Stimulated activated CD4-positive, alpha-beta T cell treated with anti-CD3 and anti-CD28 coated beads, Interleukin-4, amount 100 ng/mL, for 4 hours (primary cell): ENCODE measurements at places on chromosomes 6 and 20.

- DNase-seq = no peak
These were observed 904 bp downstream of the B3GALT4 start for GRCh38 chr6:33277663-33278391.

DNA sequence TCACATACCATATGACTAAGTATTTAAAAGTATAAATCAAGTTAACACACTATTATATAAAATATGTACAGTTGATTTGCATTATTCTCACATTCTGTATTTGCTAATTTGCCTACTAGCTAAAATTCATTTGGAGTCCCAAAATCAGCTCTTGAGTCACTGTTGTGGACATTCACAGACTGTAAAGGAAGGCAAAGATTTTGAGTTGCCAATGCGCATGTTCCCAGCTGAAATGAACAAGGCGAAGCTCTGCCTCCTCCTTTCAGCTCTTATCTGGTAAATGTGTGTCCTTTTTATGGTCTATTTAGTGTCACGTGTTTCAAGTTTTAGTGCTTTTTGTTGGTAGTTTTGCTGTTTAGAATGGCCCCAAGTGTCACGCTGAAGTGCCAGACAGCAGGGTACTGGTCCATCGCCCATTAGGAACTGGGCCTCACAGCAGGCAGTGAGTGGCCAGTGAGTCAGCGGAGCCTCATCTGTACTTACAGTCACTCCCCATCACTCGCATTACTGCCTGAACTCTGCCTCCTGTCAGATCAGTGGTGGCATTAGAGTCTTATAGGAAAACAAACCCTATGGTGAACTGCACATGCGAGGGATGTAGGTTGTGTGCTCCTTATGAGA is 87.2 kb upstream of the ADTRP start:
- DNase-seq = no peak

GRCh38 chr6:147510929-147511590 is 2.6 kb downstream of the SAMD5 start:
- no peak for DNase-seq

DNA sequence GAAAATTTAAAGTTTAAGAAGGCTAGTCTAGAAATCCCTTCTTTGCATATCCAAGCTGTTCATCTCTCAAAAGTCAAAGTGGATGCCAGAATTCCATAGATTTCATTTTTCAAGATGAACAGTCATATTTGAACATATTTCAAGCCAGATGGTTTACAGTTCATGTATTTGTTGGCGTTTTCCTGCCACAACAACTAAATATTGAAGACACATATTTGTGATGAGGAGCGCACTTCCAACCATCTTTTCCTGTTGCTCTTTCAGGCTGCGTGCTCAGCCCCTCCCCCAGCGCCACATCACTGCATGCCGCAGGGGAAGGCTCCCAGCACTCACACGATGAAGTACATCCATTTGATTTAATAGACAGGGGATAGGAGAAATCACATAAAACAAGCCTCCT is 5.9 kb upstream of the NOX3 start:
- no peak for DNase-seq
